ENCODE measurements at places on chromosomes 5 and 9.

GRCh38 chr5:56454219-56454862 is 221.2 kb upstream of the ANKRD55 start:
- no peak for DNase-seq

DNA sequence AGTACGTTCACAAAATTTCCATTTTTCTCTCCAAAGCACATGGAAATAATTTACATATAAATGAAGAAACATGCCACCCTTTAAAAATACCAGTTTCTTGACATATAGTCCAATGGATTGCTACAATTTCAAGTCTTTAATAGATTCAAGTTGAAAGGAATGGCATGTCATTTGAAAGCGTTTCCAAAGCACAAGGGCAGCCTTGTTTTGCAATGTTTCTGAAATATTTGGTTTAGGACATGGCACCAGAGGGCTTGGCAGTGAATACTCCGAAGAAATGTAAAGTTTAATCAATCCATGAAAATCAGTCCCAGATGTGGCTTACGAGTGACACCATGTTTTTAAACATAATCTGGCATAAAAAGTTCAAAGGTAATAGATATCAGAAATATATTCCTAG is 333.7 kb downstream of the PDE4D start:
- DNase-seq: no peak

DNA sequence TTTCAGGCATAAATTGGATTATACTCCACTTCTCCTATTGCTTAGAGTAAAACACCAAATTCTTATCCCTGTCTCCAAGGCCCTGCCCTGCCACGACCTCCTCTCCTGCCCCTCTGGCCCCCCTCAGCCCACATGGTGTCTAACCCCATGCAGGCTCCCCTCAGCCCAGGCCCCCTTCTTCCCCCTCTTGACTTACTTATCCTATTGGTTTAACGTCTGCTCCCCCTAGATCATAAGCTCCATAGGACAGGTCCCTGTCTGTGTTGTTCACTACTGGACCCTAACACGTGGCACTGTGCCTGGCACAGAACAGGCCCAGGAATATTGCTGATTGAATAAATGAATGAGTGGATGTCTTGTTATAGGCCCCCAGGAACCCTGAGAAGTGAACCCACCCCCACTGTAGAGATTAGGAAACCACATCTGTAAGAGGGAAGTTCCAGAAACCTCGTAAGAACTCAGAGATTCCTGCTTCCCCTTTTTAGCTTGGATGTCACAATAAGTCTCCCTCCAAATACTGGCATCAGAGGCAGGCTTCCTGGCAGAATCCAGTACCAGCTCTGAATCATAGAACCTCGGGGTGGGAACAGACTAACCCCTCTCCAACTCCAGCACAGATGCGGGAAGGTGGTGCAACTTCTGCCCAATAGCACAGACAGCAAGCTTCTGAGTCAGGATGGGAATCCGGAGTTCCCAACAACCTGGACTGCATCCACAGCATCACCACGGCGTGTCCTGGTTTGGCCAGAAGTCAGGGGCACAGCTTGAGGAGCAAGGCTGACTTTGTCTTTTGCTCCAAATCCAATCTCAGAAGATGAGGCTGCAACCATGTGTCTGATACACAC is 31.5 kb downstream of the HRH2 start:
- no peak for DNase-seq

DNA sequence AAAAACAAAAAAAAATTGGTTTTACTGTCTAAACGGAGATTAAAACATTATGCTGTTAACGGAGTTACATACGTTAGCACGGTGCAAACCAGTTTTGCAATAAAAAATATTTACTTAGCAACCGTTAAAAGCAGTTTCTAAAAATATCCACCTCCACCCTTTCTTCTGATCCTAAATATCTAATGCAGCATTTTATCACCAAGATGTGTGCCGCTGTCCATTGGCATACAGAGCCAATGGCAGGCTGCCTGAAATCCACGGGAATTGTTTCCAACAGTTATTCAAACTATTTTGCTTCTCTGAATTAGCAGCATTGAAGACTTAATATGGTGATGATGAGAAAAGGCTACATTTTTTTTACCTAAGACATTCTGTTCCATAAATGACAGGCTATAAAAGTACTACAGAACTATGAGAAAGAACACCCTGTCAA is 61.6 kb downstream of the CSNK1A1 start:
- DNase-seq: no peak

DNA sequence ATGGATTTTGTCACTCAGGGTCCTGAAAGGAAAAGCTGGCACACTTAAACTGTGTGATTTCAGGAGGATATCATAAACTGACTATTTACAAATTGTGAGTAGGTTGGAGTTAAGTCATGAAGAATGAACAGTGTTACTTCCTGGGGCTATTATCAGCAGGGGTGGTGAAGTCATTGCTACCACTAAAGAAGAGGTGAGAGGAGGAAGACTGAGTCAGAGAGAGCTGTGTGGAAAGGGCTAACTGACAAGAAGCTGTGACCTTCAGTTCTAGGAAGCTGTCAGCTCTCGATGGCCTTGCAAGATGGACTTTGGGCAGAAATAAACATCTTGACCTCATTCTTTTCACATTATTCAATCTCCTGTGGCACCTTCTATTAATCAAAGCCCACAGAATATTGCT is 72.3 kb upstream of the STARD4 start:
- DNase-seq: no peak

DNA sequence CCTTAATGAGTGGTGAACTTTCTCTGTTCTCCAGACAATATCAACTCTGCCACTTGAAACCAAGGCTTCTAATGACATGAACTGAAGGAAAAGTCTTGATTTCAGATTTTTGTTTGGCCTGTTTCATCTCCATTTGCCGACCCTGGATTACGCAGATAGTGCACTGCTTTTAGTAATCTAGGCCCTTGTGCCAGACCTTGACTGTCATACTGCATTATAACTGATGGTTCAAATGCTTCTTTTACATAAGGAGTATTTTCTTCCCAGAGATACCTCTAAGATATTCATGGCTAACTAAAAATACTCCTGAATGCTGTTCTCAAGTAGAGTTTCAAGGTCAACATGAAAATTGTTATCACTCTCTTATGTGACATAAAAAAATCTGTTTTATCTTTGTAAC is 238.7 kb upstream of the SEMA6A start:
- DNase-seq: no peak

- DNase-seq: no peak
Measured at GRCh38 chr5:95631991-95632675, 12.2 kb downstream of the GPR150 start.

DNA sequence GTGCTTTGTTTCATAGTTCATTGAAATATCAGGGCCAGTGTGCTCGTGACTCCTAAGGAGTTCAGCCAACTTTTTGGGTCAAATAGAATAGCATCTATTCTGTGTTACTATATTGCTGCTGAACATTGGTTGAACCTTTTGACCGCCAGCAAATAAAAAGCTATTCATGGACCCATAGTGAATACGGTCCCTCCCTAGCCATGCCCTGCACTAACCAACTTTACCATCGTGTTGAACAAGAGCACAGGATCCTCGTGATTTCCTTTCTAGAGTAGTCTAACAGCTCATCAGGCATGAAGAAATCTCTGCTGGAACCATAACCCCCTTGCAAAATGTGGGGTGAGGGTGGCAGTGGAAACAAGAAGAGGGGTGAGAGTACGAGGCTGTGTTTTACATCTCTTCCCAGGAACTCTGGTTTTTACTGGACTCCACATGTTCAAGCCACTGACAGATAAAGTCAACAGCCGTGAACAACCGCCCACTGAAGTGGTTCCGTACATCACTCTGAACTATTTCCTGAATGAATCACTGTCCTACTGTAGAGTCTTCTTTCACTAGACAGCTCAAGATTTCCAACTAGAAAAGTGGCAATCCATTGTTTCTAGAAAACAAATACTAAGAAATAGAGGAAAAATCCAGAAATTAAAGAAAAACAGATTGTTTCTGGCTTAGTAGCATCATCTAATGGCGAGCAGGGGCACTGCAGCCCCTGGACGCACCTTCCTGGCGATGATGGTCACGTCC is 70.1 kb upstream of the SPATA31E1 start:
- DNase-seq: peak; percentile 4

- DNase-seq: no peak
Measured at GRCh38 chr5:75148051-75148450, 88.6 kb downstream of the ANKRD31 start.

- no peak for DNase-seq
Measured at GRCh38 chr9:85142496-85142911, 473.0 kb downstream of the NTRK2 start.
